ENCODE measurements at places on chromosomes 11 and 22.

DNA sequence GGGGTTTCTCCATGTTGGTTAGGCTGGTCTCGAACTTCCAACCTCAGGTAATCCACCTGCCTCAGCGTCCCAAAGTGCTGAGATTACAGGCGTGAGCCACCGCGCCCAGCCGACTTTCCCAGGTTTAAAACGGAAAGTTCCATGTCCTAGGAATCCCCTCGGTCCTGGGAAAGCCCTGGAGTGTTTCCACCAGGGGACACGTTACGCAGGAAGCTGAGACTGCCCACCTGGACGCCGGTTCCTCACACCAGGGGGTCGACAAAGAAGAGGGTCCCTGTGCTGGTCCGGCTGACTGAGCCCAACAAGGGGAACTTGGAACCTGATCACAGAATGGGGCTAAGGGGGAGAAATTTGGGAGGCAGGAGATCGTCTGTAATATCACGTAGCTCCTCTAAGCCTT is 3.5 kb upstream of the B4GALNT4 start:
- no peak for DNase-seq

GRCh38 chr11:32050264-32050663 is 40.6 kb upstream of the RCN1 start:
- DNase-seq, result no peak

DNA sequence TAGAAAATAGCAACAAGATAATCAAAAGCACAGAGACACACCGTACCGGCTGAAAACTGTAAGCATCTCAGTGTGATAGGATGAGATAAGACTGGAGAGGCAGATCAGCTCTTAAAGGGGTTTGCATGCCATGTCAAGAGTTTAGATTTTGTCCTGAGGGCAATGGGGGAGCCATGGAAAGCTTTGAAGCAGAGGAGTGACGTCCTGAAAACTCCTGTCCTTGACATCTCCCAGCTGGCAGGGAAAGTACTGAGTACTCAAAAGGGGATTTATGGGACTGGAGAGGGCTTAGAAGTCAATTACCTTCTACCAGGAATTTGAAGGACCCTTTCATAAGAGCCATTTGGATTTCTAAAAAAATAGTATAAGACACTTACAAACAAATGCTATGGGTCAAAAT is 420.5 kb upstream of the NARS2 start:
- DNase-seq, result no peak

- peak; percentile 3 for DNase-seq
Measured at GRCh38 chr22:30262917-30263741, 3.5 kb downstream of the OSM start.

DNA sequence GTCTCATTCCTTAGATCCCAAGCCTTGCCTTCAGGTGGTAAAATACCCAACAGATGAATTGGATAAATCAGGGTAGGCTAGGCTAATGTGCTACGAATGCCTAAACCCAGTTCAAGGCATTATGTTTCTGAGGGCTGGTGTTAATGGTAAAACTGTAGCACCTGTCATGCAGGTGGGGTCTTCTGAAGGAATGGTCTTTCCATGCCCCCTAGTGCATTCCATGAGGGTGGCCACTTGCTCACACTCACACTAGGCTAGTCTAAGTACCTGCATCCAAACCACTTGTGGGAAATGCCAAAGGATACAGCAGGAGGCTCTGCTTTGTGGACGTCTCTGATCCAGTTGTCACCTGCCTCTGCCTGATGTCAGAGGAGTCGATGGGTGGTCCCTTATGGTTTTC is 24.2 kb upstream of the UCP3 start:
- no peak for DNase-seq

DNA sequence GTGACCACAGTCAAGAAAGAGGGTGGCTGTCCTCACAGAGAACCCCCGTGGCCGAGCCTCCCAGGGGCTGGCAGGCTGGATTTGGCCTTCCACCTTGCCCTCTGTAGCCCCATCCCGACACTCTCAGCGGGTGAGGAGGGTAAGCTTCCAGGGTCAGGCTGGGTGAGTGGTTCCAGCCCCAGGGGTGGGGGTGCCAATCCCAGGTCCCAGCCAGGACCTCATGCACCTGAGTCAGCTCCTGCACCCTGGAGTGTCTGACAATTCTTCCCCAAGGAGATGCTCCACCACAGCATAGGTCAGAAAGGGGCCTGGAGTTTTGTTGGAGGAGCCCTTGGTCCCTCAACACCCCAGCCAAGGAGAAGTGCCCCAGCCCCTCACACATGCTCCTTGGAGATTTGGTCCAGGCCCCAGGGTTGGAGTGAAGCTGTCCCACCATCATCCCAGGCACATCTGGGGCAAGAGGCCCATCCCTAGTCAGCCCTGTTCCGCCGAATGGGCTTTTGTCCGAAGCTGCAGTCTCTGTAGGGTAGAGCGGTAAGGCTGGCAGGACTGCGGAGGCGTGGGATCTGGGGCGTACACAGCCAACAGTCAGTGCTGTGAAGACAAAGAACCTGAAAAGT is 8.4 kb downstream of the LINC01488 start:
- DNase-seq, result no peak

- no peak for DNase-seq
Measured at GRCh38 chr22:45877651-45878050, 99.3 kb downstream of the WNT7B start.

DNA sequence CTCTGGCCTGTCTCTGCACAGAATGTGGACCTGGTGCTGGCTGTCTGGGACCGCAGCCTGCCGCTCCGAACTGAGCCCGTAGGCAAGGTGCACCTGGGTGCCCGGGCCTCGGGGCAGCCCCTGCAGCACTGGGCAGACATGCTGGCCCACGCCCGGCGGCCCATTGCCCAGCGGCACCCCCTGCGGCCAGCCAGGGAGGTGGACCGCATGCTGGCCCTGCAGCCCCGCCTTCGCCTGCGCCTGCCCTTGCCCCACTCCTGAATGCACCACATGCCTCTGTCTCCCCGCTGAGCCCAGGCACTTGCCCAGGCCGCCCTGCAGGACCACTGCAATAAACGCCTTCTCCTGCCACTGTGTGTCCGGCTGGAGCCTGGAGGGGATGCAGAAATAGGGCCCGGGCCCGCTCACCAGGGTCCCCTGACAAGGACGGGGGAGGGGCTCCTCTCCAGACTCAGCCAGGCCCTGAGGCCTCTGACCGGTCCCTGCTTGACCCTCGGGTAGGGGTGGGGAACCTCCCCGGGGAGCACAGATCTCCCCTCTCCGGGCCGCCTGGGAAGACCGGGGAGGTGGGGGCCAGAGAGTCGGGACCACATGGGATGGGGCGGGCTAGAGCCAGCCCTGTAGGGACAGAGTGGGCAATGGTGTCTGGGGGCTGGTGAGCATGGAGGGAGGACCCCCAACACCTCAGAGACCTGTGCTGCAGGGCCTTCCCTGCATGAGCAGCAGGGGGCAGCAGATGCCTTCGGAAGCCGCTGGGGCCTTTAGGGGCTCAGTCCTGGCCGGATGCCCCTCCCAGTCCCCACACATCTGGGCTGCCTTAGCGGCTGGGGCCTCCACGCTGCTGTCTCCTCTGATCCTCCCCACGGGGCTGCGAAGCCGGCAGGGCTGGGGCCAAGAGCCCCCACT is 1.4 kb upstream of the TNNI2 start:
- DNase-seq, result no peak

GRCh38 chr11:63551889-63552266 is 11.3 kb downstream of the PLAAT2 start:
- no peak for DNase-seq

GRCh38 chr11:42972741-42973140 is 339.1 kb upstream of the API5 start:
- no peak for DNase-seq

GRCh38 chr11:78350646-78351165 is 66.9 kb downstream of the GAB2 start:
- no peak for DNase-seq

DNA sequence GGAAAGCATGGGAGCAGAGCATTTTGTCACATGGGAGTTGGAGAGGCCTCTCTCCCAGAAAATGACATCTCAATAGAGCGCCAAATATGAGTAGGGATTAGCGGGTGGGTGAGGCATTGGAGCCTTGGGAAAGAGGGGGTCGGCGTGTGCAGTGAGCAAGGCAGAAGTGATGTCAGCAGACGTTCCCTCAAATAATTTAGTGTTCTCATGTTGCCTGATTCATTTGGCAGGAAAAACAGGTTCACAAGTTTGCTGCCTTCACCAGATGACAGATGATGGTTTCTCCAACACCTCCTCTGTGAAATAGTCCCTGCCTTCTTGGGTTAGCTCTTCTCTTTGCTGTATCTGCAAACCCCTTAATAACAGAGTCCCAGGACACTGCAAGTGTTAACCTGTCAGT is 118.5 kb upstream of the ARHGAP20 start:
- no peak for DNase-seq

DNA sequence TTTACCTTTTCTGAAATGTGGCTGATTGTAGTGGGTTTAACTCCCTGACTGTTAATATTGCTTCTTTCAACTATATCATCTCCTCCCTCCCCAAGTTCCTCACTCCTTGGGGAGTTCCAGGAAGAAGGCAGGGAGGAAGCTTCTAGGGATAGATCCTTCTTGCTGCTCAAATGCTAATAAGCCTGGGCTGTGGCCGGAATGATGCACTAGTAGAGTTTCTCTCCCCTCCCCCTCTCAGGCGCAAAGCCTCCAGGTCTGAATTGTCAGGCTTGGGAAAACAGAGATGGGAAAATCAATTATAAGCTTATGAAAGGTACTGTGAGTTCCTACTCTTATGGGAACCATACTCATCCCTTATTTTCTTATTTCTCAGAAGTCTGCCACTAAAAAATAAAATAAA is 30.8 kb downstream of the FEZ1 start:
- no peak for DNase-seq

GRCh38 chr11:126341760-126342161 is 13.7 kb upstream of the ST3GAL4 start:
- no peak for DNase-seq

DNA sequence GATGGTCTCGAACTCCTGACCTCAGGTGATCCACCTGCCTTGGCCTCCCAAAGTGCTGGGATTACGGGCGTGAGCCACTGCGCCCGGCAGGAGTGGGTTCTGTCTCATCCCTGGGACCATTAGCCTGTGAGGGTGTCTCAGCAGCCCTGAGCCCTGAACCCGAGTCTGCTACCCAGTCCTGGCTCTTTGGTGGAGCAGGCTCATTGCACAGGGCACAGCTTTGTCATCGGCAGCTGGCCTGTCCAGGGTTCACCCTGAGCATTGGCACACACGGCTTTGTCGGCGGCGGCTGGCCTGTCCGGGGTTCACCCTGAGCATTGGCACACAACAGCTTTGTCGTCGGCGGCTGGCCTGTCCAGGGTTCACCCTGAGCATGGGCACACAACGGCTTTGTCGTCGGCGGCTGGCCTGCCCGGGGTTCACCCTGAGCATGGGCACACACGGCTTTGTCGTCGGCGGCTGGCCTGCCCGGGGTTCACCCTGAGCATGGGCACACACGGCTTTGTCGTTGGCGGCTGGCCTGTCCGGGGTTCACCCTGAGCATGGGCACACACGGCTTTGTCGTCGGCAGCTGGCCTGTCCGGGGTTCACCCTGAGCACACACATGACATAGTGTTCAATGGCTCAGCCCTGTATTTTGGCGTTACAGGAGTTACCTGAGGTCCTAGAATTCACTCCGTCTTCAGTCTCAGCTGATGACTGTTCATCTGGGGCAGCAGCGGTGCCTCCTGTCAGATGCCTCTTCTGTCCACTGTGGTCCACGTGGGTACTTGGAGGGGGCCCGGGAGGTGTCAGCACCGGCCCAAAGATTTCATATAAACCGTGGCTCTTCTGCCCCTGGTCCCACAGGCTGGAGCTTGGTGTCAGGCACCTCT is 1082.5 kb downstream of the BRD1 start:
- DNase-seq, result no peak

DNA sequence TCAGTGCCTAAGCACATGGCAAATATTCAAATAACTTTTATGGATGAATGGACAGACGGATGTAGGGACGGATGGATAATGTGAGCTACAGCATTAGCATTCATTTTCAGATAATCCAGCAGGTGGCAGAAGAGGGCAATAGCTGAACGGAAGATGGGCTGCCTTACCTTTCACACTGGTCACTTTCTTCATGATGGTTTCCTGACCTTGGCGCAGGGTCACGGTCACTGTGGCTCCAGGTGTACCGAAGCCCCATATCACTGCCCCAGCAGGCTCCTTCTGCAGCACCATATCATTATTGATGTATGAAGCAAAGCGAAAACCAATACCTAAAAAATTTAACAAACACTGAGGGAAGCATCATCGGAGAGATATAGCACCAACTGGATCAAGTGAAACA is 4.3 kb downstream of the SIAE start:
- DNase-seq, result peak; percentile 18

GRCh38 chr22:31952094-31952401 is 7.7 kb downstream of the YWHAH start:
- DNase-seq, result no peak

DNA sequence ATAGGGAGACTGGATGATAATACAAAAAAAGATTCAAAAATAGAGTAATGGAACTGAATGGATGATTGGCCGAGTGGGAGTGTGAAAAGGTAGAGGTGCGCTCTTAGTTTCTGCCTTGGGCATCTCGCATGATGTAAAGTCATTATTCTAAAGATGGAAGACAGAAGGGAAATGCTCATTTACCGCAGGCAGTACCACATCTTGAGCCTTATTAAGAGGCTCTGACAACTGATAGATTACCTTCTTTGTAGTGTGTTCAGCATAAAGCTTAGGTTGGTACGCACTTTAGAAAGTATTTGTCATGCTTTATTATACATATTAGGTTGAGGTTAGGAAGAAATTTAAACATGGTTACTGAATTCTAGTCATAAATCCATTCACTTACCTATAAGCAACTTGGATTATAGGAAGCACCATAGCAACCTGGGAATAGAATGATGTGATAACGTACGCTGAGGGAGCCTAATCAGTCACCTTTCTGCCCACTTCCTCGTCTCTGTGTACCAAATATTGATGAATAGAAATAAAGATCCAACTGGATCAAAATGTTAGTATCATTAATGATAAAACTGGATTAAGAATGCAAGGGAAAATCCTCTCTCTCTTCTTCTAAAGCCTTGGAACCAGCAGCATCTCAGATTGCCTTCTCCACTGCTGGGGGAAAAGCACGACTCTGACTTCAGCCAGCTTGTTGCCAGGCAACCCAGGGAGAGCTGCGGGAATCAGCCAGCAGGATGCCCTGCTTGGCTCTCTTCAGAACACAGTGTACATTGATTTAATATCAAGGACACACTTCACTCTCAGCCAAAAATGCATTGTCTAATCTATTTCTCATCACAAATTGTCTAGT is 29.0 kb upstream of the VWA5A start:
- peak; percentile 33 for DNase-seq

DNA sequence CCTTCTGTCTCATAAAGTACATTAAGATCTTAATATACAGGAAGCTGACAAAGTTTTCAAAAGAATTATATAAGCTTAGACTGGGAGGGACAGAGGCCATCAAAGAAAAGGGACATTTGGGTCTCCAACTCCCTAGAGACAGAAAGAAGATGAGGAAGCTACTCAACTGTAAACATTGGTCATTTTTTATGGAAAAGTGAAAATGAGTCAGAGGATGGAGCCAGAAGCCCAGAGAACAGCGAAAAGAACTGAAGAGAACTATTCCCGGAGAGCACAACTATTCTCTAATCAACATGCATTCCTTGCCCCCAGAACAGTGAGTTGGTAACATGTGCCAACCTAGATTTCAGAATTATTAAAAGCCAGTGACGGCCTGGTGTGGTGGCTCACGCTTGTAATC is 779.3 kb downstream of the DLG2 start:
- DNase-seq, result no peak

- DNase-seq, result no peak
Measured at GRCh38 chr22:50171965-50172421, 1.5 kb downstream of the PANX2 start.

- peak; percentile 87 for DNase-seq
Measured at GRCh38 chr22:48824712-48825651, 1002.7 kb downstream of the BRD1 start.

Measured in NCI-H748 treated with DMSO at 0.1 percent for 48 hours (cell line).